ENCODE measurements at places on chromosomes 6 and 20.
A peak's percentile ranks its signal among the peaks of the same experiment; 100 is the strongest.

- no peak for ATAC-seq
Measured at GRCh38 chr20:9492067-9492466, 22.3 kb upstream of the LAMP5 start.

DNA sequence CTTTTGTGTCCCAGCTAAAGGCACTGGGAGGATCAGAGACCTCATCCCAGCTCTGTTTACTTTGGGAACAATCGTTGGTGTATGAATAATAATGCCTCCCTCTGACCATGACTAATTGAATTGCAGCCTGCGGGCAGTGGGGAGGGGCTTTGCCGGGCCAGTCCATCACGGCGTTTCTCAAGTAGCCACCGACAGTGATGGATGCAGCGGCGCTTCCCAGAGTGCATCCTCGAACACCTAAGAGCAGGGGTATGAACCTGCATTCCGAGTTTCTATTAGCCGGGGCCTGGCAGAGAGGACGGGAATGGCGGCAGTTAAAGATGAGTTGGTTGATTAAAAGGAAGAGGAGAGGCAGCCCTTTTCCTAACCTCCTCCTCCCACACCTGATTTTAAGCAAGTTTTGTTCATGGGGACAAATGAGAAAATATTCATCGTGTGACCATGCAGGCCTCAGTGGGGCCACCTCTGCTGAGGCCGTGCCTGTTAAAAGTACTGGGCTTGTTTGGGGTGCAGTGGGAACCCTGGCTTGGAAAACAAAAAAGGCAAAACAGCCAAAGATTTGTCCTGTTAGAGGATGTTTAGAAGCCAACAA is 154.1 kb downstream of the FOXA2 start:
- no peak for ATAC-seq

DNA sequence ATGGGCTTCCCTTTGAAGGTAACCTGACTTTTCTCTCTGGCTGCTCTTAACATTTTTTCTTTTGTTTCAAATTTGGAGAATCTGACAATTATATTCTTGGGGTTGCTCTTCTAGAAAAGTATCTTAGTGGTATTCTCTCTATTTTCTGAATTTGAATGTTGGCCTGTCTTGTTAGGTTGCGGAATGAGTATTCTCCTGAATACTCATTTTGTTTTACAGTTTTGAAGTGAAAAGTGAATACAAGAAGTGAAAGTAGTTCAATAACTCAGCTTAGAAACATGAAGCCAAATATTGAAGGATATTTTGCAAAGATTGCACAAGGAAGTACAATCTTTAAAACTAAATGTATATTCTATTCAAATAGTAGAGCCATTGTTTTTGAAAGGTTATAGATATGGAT is 120.2 kb upstream of the MAP3K4 start:
- ATAC-seq: no peak

GRCh38 chr6:169170583-169170955 is 83.1 kb downstream of the THBS2 start:
- ATAC-seq: no peak

- peak; percentile 42 for ATAC-seq
Measured at GRCh38 chr6:30826961-30827342, 57.4 kb upstream of the DDR1 start.

- no peak for ATAC-seq
Measured at GRCh38 chr20:25489221-25489871, 81.9 kb downstream of the GINS1 start.

DNA sequence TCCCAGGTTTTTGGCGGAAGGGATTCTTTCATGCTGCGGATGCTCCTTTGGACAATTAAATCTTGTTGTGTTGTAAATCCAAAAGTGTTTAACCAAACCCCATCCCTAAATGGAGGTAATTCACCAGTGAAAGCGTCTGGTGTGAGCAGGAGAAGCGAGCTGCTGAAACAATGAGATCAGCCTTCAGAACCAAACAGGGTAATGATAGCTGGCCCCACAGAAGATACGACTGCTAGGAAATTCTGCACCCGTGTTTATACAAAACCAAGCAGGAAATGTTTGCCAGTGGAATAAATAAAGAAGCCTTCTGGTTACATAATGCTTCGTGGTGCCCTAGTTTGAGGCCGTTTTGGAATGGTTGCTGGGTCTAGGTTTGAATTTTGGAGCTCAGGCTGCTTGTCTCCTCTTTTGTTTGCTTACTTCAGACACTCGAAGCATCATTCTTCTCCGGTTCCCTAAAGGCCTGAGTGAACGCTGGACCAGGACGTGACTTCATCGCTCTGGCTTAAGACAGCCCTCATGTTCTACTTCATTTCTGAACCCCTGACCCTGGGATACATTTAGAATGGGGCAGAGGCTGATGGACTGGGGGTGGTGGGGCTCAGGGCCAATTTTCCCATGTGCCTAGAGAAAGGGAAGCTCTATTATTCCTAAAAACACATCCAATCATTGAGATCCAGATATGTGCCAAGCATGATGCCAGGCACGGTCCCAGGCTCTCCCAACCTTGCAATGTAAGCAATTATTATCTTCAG is 61.6 kb upstream of the JAG1 start:
- no peak for ATAC-seq

GRCh38 chr6:1622220-1622850 is 12.6 kb downstream of the FOXC1 start:
- ATAC-seq: no peak

DNA sequence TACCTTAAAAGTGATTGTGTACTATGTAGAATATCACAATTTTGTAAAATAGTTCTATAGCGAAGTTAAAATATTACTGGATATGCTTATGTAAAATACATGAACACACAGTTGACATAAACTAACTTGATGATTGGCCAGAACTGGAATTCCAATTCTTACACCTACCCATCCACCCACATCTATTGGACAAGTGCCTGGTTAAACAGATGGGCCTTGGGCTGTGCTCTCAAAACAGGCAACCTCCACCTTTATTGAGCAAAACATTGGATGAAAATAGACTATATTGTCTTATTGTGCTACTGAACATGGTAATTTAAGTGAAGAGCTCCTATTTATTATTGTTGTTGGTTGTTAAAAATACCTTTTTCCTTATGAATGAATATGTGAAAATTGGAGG is 154.0 kb upstream of the FLRT3 start:
- ATAC-seq: no peak

DNA sequence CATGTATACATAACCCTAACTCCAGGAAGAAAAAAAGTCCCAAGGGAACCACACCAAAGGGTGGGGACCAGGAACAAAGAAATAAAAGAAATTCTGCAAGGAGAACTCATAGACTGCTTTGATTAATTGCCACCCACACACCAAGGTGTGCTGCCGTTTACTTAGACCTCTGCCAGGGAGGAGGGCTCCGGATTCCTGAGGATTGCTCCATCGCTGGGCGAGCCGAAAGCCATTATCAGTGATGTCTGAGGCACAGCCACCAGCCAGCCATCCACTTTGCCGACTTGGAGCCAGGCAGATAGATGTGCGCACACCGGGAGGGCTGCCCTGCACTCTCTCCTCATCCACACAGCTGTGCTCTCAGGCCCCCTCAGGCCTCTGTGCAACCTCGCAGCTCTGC is 272.7 kb upstream of the FOXQ1 start:
- ATAC-seq: no peak

DNA sequence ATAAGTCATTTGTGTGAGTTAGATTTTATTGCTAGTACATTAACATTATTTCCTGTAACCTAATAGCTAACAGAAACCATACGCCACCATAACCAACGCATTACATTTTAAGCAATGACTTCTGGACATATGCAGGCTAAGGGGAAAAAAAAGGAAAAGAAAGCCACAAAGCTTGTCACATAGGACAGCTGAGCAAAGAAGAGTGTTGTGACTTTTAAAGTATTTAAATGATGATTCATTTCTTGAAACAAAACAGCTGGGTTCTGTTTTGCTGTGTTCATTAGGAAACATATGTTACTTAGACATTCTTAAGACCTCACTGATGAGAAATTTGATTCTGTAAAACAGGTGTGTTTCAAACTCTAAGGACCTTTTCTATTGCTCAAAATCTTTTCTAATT is 171.4 kb downstream of the COL9A1 start:
- no peak for ATAC-seq

GRCh38 chr6:11772109-11772825 is 6.3 kb downstream of the ADTRP start:
- ATAC-seq: peak; percentile 39

DNA sequence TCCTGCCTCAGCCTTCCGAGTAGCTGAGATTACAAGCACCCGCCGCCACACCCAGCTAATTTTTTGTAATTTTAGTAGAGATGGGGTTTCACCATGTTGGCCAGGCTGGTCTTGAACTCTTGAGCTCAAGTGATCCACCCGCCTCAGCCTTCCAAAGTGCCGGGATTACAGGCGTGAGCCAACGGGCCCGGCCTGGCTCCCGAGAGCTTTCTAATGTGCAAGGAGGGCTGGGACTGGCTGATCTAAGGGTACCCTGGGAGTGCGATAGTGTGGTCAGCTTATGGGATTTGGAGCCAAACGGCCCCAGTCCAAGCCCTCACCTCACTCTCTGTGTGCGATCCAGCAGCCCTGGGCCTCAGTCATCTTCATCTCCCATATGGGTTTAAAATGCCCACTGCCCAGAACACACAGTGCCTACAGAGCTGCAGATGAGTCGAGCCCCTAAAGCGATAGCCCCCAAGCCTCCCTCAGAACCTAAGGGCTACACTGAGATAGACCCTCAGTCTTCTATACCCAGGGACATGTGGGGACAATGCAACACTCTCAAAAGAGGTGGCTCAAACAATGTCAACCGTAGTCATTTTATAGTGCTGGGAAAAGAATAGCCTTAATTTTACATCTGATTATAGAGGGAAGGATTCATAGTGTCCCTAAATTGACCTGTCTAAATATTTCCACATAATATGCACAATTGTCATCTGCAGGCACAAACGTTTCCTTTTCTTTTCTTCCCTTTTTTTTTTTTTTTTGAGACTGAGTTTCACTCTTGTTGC is 50.1 kb downstream of the SSR1 start:
- no peak for ATAC-seq

- no peak for ATAC-seq
Measured at GRCh38 chr6:28767133-28767532, 156.7 kb downstream of the TRIM27 start.

DNA sequence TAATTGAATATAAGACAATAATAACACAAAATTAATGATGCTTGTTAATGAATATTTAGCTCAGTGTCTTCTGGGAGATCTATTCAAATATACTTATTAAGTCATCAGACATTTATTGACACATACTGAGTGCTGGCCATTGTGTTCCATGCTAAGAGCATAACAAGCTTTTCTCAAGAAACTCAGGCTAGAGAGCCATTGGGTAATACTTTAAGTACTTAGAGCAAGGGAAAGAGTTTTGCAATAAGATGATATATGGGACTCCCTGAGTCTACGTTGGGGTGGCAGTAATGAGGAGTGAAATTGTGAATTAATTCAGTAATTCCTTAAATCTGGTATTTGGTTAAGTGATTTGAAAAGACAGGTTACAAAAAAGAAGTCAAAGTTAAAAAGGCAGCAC is 11.1 kb downstream of the TMEM200A start:
- ATAC-seq: no peak

- ATAC-seq: no peak
Measured at GRCh38 chr20:61682996-61683681, 382.5 kb downstream of the TAF4 start.

DNA sequence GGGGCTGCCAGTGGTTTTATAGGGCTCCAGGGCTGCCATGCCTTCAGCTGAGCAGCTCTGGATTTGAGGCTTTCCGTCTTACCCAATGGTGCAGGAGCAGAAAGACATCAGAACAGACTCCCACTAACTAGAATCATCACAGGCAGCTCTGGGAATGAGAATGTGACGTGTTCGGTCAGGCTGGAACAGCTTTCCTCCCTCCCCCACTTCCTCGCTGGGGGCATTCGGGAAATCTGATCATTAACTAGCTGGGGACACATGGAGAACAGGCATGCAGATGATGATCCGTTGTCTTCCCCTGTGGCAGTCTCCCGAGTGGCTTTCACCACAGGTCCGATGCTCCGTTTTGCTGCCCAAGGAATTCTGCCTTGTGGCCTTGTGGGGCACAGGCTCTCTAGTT is 5.5 kb upstream of the MTG2 start:
- no peak for ATAC-seq

GRCh38 chr6:168638468-168639271 is 197.7 kb downstream of the SMOC2 start:
- no peak for ATAC-seq

GRCh38 chr20:62753626-62754025 is 42.6 kb upstream of the MRGBP start:
- no peak for ATAC-seq

GRCh38 chr20:32325706-32326503 is 32.2 kb upstream of the ASXL1 start:
- ATAC-seq: peak; percentile 41
